Peyer's patch (tissue), 4 donors: ENCODE measurements at places on chromosomes 2 and 18. TPM values are rescaled to one million over a fixed set of nuclear protein-coding genes. Genes with fewer than 3 reads are reported as not detected.
A peak's percentile ranks its signal among the peaks of the same experiment; 100 is the strongest.

DNA sequence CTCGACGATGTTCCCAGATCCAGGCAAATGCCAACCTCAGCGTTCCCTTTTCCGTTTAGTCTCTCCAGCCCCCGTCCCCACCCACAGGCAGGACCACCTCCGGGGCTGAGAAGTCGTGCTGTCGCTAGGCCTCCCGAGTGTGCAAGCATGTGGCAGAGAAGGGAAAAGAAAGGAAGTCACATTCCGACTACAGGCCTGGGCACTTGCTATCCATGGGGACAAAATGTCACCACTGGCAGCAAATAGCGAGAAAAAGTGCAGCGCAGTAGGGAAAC lies 420 bp downstream of the PIGN start:
- H3K36me3 ChIP-seq = no peaks in the 10 kb centered on the region
- H3K4me1 ChIP-seq = no peaks in the 10 kb centered on the region
- no peaks in the 10 kb centered on the region for H3K27me3 ChIP-seq
- no peak for DNase-seq
- H3K27ac ChIP-seq = peak overlapping the region; percentile 88

GRCh38 chr2:134244587-134244986 lies 9.3 kb upstream of the MGAT5 start:
- no peak overlapping the region for H3K4me3 ChIP-seq
- no peak overlapping the region for H3K27ac ChIP-seq
- no peaks in the 10 kb centered on the region for H3K27me3 ChIP-seq
- H3K36me3 ChIP-seq = no peaks in the 10 kb centered on the region
- H3K4me1 ChIP-seq = peaks cover 26% of the 10 kb centered on the region

GRCh38 chr18:54076166-54076565 lies 148.3 kb downstream of the MBD2 start:
- no peak for DNase-seq
- no peak overlapping the region for H3K27ac ChIP-seq
- no peaks in the 10 kb centered on the region for H3K27me3 ChIP-seq
- no peak overlapping the region for H3K4me3 ChIP-seq
- H3K4me1 ChIP-seq = no peaks in the 10 kb centered on the region

DNA sequence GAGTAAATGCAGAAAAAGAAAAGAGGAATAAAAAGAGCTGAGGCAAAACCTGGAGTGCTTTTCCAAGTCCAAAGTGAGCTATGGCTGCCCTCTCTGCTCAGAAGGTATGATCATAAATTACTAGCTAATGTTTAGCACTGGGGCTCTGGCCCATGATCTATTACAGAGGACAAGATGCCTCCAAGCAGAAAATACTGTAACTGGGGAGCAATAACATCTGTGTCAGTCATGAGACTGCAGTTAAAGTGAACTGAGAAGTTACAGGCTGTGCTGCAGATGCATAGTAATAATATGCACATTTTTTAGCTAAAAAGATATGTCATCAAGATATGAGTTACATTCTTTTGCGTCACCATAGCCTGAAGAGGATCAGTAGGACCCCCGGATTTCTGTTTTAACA lies 209.4 kb upstream of the RBBP8 start:
- H3K4me1 ChIP-seq = no peaks in the 10 kb centered on the region
- no peak overlapping the region for H3K27ac ChIP-seq
- DNase-seq = no peak
- no peak overlapping the region for H3K4me3 ChIP-seq

- H3K27me3 ChIP-seq = no peaks in the 10 kb centered on the region
- no peak for DNase-seq
- no peak overlapping the region for H3K4me3 ChIP-seq
- no peaks in the 10 kb centered on the region for H3K36me3 ChIP-seq
- no peaks in the 10 kb centered on the region for H3K4me1 ChIP-seq
These were observed 59.9 kb downstream of the NAT8 start for GRCh38 chr2:73582364-73582763.

- H3K27me3 ChIP-seq = no peaks in the 10 kb centered on the region
- peak within 1 kb of the TSS; percentile 61 for H3K4me3 ChIP-seq
- no peaks in the 10 kb centered on the region for H3K36me3 ChIP-seq
- H3K27ac ChIP-seq = peak within 1 kb of the TSS; percentile 70
- H3K4me1 ChIP-seq = no peaks in the 10 kb centered on the region
These were observed at the start of gene MERTK for GRCh38 chr2:111897924-111898702. Gene MERTK (plus strand): TSS chr2:111898607. CDS start chr2:111898736, 129 bp downstream.

GRCh38 chr2:136117909-136118818 lies at the start of gene CXCR4:
Gene CXCR4 (minus strand): TSS chr2:136118149. CDS start chr2:136118060, 89 bp downstream.
- peak within 1 kb of the TSS; percentile 86 for H3K27ac ChIP-seq
- H3K36me3 ChIP-seq = no peaks in the 10 kb centered on the region
- no peaks in the 10 kb centered on the region for H3K27me3 ChIP-seq
- H3K4me3 ChIP-seq = peak within 1 kb of the TSS; percentile 83

HSPD1 gene
- 139 TPM for total RNA-seq

ELAC1 gene
- total RNA-seq = 7.1 TPM

TFPI gene
- 71.0 TPM for total RNA-seq
